ENCODE measurements at places on chromosomes 12 and 14.

DNA sequence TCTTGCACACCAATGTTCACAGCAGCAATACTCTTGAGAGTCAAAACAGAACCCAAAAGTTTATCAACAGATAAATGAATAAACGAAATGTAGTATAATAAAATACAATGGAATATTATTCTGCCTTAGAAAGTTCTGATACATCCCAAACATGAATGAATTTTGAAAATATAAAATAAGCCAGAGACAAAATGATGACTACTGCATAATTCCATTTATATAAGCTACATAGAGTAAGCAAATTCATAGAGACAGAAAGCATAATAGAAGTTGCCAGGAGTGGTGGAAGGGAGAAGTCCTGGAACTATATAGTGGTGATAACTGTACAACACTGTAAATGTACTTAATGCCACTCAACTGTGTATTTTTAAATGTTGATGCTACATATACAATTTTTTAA, 21.1 kb downstream of the KDM5A start:
- DNase-seq: no peak

GRCh38 chr14:58690801-58691516, 53.2 kb downstream of the DACT1 start:
- DNase-seq: no peak

DNA sequence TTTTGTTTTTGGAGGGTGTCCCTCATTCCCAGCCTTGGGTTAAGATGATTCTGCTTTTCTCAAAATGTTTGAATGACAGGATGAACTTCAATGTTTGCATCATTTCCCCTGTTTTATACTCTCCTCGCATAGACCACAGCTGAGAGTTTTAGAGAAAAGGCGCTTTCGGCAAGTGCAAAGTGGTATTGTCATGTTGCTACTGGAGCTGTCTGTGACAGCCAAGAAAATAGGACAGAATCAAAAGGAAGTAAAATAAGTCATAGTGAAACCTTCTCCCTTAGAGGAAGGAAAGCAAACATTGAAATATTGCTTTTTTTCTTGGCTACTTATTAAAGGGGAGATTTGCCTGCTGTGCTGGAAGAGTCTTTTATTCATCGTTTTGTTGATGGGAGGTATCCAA, 33.5 kb upstream of the ARHGAP5 start:
- no peak for DNase-seq

DNA sequence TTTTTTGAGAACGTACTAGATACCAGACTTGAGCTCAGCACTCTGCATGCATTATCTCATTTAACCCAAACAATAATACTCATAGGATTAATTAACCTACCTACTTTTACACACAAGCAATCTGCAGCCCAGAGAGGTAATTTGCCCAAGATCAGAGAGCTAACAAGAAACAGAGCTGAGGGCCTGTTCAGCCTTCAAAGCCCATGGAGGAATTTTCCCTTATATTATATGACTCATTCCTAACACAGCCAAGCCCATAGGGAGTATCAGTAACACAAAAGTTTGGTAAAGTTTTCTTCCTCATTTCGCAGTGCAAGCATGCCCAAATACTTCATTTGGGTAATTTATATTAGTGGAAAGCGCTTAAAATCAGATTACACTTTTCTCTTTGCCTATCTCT, 94.7 kb downstream of the GALC start:
- no peak for DNase-seq

DNA sequence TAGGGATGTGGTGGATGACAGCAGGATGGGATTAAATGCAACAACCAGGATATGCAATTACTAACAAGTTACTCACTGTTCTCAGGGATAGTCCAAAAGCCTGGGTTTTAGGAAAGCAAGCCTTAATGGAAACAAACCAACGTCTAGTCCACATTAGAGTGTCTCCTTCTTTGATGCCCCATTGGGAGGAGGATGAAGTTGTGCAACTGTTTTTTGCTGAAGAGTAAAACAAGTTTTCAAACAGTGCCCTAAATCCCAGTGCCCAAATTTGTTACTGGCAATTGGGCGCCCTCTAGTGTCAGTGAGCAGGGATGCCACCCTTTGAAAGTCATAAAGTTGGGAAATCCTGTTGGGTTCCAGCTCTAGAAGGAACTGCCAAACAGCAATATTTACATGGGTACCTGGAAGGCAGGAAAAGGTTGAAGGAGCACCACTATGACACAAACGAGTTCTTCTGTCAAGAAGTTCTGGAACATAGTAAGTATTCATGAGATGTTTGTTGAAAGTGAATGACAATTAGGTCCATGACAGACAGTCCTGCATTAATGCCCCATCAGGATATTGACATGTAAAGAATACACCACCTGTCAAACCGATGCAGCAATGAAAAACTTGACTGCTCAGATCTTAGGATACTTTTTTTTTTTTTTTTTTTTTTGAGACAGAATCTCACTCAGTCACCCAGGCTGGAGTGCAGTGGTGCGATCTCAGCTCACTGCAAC, 11.1 kb upstream of the DPF3 start:
- peak; percentile 45 for DNase-seq

DNA sequence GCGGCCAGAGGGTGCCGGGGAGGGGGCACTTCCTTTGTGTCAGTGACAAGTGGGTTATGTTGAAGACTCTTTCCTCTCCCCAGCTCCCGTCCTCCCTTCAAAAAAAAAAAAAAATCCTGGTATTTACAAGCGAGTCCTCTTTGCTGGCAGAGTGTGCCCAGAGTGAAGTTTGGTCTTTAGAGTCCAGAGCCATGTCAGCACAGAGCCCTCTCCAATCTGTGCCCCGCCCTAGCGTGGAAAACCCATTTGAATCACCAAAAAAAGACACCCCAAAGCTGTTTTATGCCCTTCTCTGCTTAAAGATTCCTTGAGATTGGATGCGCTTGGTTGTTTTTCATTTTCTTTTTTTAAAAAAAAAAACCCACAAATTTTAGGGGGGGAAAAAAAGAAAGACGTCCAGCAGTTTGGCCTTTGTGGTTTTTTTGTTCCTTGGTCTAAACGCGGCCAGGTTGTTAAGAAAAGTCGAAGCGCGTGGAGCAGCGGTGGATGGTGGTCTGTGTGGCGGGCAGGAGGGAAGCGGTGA, 3.3 kb downstream of the NKX2-1 start:
- DNase-seq: no peak

DNA sequence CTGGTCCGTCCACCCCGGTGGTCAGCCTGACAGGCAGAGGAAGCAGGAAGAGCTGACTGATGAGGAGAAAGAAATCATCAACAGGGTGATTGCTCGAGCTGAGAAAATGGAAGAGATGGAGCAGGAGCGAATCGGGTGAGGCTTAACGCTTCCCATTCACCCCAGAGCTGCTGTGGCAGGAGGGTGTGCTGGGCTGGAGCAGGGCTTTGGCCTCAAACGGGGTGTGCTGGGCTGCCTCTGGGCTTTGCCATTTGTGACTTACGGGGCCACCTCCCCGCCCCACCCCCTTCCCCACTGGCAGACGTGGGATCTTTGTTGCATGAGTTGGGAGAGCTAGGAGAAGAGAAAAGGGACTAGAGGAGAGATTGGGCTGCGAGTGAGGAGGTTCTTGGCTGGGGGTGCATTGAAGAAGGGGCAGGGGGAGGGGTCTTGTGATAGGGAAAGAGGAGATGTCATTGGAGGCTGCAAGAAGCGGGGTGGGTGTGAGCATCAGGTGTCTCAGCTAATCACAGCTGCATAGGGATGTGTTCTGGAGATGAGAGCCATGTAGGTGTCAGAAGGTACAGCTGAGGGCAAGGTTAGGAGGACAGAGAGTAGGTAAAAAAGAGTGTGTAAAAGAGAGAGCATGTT, 56.3 kb downstream of the RPH3A start:
- DNase-seq: no peak

- no peak for DNase-seq
Measured at GRCh38 chr14:101781240-101782061, 19.9 kb downstream of the PPP2R5C start.

- no peak for DNase-seq
Measured at GRCh38 chr12:122729583-122730214, 945 bp downstream of the HCAR1 start.

- DNase-seq: no peak
Measured at GRCh38 chr12:106764738-106765137, 9.7 kb upstream of the RIC8B start.

GRCh38 chr12:39145175-39145999, 240.0 kb upstream of the CPNE8 start:
- DNase-seq: no peak

DNA sequence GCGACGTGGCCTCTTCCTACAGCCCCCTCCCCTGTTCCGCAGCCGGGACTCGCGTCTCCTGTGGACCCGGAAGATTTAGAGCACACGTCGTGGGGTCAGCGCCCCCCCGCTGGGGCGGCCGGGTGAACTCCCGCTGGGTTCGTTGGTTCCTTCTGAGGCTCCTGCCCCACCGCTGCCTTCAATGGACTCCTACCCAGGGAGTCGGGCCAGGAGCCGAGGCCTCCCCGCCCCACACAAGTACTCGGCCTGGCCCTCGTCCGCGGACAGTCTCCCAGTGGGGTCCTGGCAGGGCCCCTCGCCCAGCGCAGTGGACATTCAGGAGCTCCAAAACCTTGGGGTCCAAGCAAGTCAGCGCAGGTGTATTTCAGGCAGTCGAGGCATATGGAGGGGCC, 1.2 kb downstream of the MMP17 start:
- DNase-seq: no peak

DNA sequence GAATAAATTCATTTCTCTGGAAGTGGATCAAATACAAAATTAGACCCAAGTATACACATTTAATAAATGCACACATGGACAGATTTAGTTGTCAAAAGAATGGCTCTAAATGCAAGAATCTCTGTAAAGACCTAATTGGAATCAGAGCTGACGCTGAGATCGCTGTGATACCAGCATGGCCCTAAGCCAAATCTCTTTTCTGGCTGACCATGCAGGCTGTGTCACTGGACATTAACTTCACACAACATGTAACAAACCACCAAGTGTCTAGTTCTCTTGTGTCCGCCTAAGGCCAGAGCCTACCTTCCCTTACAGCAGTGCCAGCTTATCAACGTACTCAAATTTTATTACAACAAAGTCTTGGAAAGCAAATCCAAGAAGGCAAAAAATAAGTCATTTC, 127.5 kb downstream of the MED13L start:
- no peak for DNase-seq

DNA sequence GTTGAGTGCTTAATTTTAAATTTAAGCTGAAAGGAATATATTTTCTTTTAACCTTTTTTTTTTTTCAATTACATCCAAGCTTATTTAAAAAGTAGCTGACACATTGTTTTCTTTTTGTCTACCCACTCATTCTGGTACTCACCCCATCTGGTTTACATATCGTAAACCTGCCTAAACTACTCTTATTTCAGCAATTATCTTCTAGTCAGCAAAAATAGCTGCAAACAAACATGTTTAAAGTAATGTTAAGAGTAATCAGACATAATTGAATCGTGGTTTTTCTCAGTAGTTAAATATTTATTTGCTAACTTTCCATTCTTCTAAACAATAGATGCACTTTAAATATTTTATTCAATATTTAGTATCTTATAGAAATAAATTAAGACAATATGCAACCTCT, 492.7 kb upstream of the MGAT4C start:
- no peak for DNase-seq

DNA sequence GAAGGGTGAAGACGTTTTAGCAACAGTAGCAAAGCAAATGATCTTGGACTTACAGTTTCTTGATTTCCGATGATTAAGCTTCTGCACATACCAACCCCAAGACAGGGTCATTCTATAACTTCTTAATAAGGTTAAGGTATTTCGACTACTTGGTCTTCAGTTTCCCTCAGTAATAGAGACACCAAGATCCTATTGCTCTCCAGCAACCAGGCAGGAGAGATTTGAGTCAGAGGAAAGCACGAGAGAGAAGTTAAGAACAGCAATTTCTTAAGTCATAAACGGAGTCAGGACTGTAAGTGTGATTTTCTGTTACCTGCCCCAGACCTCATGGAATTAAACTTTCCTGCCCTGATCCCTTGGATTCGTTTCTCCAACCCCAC, 215.6 kb downstream of the TTC8 start:
- DNase-seq: no peak

GRCh38 chr12:44088647-44089046, 252.8 kb downstream of the TMEM117 start:
- DNase-seq: no peak

- no peak for DNase-seq
Measured at GRCh38 chr12:43988838-43989560, 153.1 kb downstream of the TMEM117 start.

- no peak for DNase-seq
Measured at GRCh38 chr14:48349689-48350088, 674.3 kb upstream of the MDGA2 start.

DNA sequence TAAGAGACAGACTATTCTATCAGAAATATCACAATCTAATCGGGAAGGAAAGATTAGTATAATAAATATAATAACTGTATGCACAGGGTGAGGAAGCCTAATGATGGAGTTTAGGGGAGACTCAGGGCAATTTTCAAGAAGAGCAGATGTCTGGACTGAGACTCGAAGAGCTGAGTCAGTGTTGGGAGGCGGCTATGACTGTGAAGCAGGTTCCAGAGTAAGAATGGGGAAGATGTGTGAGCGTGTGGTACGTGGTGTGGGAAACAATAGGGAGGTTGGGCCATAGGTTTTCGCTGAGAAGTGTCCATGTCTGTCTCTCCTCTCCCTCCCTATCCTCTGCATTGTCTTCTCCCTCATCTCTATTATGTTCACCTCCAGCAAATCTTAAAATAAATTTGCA, 85.6 kb downstream of the LMO3 start:
- no peak for DNase-seq

GRCh38 chr12:45331552-45331951, 115.7 kb downstream of the ANO6 start:
- no peak for DNase-seq

DNA sequence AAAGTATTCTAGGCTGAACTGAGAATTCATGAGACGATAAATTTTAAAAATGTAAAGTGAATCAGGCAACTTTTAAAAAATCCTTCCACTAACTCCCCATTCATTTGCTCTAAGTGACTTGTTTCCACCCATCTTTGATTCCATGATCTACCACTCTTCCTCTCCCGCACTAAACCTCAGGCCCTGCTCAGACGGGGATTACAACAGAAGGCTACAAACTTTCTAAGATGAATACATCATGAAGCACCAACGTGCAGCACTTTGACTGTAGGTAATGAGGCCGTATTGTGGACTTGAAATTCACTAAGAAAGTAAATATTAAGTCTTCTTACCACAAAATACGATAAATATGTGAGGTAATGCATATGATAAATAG, 30.0 kb downstream of the TMEM132D start:
- no peak for DNase-seq

GRCh38 chr14:86858031-86858430, 1135.0 kb downstream of the GALC start:
- no peak for DNase-seq

DNA sequence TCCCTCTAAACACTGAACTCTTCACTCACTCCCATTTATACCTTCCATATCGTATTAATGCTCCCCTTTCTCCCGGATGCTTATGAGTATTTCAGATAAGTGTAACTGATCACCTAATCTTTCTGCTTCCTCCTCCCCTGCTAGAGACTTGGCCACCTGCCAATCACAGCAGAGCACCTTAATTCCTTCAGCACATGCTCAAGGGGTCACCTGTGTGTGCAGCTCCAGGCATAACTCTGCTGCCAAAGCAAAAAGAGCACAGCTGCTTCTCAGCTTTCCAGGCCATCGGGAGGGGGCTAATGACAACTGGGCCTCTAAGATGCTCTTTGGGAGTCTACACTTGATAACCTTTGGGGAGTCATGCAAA, 106.9 kb upstream of the DYRK2 start:
- DNase-seq: no peak
